CD4-positive, alpha-beta T cell treated with Interferon alpha-2 for 1 hour (primary cell): ENCODE measurements at places on chromosomes 6 and 20.

GRCh38 chr20:44407402-44408184 is 52.1 kb downstream of the HNF4A start:
- DNase-seq: no peak

DNA sequence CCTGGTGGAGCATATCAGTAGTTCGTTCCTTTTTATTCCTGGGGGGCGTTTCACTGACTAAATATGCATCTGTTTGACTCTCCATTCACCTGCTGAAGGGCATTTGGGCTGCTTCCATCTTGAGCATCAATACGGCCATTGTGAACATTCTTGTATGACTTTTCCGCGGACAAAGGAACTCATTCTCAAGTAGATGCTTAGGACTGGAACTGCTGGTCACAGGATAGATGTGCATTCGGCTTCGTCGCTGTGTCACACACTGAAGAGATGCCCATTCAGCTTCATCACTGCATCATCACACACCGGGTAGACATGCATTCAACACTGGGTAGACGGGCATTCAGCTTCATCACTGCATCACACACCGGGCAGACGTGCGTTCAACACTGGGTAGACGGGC is 95.3 kb downstream of the TAF4 start:
- no peak for DNase-seq

- no peak for DNase-seq
Observed at GRCh38 chr20:44496976-44497375, 21.3 kb downstream of the TTPAL start.

- DNase-seq: peak; percentile 93
Observed at GRCh38 chr20:57398231-57398821, 7.1 kb downstream of the RBM38 start.
